ENCODE measurements at places on chromosomes 13 and 19. TPM values are rescaled to one million over a fixed set of nuclear protein-coding genes. Genes with fewer than 3 reads are reported as not detected.

The SRRM5 gene
- 0.37 TPM for total RNA-seq

The TLE2 gene
- total RNA-seq: 1.0 TPM

The TMEM145 gene
- 1.1 TPM for total RNA-seq

The ZNF471 gene
- total RNA-seq: 0.77 TPM

The APC2 gene
- 0.12 TPM for total RNA-seq

The PLEKHF1 gene
- total RNA-seq: 42.4 TPM

The KLK1 gene
- 3.2 TPM for total RNA-seq

The ADAT3 gene
- total RNA-seq: 9.3 TPM

The ZNF677 gene
- total RNA-seq: 6.1 TPM

The F10 gene
- not detected for total RNA-seq

The ZNF497 gene
- 0.91 TPM for total RNA-seq

The CD177 gene
- not detected for total RNA-seq

The CDADC1 gene
- total RNA-seq: 12.4 TPM

The LMTK3 gene
- 5.3 TPM for total RNA-seq

The FAM216B gene
- not detected for total RNA-seq

The SEMA6B gene
- not detected for total RNA-seq

The AP1M2 gene
- total RNA-seq: not detected

The SULT2B1 gene
- not detected for total RNA-seq

The ASF1B gene
- total RNA-seq: 124 TPM

The HOMER3 gene
- not detected for total RNA-seq

The ZNF829 gene
- total RNA-seq: 4.9 TPM

The CRLF1 gene
- not detected for total RNA-seq

The CYP2A7 gene
- not detected for total RNA-seq

The KLK8 gene
- not detected for total RNA-seq

The MRPS31 gene
- 37.1 TPM for total RNA-seq

The LAIR1 gene
- 64.1 TPM for total RNA-seq

The GPC5 gene
- not detected for total RNA-seq

The OR7C1 gene
- not detected for total RNA-seq

The PRODH2 gene
- total RNA-seq: not detected

The HIPK4 gene
- total RNA-seq: not detected
